Globus pallidus (tissue), 1 donor: ENCODE measurements at places on chromosomes 6 and 20.
A peak's percentile ranks its signal among the peaks of the same experiment; 100 is the strongest.

GRCh38 chr6:39617026-39617425 is 108.2 kb downstream of the KIF6 start:
- no peak for DNase-seq

- DNase-seq, result no peak
These were observed 100.8 kb downstream of the HIVEP2 start for GRCh38 chr6:142844065-142844755.

DNA sequence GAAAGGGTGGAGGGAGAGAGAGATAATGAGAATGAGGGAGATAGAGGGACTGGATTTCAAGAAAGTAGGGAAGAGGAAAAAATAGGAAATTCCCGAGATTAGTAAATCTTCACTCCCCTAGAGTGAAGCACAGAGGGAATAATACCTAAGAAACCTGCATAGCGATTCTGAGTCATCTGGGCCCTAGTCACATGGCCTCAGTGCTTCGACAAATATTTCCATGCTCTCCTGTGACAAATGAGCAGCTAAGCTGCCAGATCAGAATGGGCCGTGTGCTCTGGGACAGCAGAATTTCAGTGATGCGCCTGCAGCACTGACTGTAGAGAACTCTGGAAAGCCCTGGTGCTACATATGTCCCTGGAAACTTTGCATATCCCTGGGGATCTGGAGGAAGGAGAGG is 48.6 kb upstream of the GRIK2 start:
- no peak for DNase-seq

- DNase-seq, result no peak
These were observed 44.3 kb downstream of the ADGRB3 start for GRCh38 chr6:68679399-68679798.

- DNase-seq, result peak; percentile 24
These were observed 822 bp downstream of the ELOVL4 start for GRCh38 chr6:79946272-79947190.

GRCh38 chr20:20373091-20373571 is 5.2 kb downstream of the INSM1 start:
- DNase-seq, result no peak

DNA sequence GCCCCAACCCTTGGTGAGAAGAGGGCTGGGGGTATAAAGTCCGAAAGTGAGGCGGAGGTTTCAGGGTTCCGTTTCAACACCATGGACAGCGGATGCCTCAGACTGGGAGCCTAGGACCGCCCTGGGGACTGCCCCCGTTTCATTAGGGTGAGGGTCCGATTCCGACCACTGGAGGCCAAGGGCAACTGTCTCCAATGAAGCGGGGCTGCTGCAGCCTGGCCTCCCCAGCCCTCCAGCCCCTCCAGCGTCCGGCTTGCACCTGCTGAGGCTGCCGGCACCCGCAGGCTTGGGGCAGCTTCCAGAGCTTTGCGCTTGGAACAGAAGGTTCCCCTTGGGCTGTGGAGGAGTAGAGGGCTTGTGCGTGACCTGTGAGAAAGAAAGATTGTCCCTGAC is 39.9 kb downstream of the YTHDF1 start:
- no peak for DNase-seq

DNA sequence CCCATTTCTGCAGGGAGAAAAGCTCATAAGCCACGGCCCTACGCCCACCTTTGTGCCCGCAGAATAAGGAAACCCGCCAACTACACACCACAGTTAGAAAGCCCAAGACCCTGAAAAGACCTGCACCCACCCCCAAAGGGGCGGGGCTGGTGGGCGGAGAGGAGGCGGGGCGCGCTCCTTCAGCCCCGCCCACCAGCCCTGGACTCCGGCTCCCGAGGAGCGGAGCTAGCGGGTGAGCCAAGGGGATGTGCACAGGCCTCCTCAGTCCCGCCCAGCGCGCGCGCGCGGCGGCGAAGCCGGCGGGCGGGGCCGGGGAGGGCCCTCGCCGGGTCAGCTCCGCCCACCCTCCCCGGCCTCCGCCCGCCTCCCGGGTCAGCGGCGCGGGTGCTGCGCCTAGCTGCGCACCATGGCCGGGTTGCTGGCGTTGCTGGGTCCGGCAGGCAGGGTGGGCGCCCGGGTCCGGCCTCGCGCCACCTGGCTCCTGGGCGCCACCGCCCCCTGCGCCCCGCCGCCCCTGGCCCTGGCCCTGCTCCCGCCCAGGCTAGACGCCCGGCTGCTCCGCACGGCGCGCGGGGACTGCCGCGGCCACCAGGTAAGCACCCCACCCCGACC is at the start of gene FAM210B:
FAM210B (plus strand) TSS at position 375 of the 612 bp plus-strand sequence; CDS start at position 407, 32 bp downstream.
- peak; percentile 93 for DNase-seq

DNA sequence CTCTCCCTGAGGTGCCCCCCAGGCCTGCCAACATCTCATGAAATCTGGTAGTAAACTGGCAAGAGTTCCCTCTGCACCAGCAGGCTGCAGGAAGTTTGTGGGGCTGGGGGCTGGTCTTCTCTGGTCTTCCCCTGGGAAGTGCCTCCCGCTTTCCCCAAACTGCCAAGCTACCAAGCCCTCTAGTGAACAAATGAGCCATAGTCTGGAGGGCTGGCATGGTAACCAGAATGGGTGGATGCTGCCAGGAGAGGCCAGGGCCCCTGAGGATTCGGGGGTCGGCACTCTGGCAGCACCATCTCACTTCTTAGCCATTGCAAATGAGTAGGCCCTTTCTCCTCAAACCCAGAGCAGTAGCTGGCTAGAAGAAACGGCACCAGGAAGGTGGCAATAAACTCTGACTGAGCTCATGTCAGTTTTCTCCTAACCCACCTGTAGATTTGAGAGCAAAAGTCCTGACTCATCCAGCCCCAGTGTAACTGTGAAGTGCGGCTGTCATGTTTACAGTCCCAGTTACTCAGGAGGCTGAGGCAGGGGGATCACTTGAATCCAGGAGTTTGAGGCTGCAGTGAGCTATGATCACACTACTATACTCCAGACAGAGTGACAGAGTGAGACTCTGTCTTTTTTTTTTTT is 35.9 kb downstream of the ZC3H12D start:
- DNase-seq, result no peak
